ENCODE measurements at places on chromosomes 6 and 20.

DNA sequence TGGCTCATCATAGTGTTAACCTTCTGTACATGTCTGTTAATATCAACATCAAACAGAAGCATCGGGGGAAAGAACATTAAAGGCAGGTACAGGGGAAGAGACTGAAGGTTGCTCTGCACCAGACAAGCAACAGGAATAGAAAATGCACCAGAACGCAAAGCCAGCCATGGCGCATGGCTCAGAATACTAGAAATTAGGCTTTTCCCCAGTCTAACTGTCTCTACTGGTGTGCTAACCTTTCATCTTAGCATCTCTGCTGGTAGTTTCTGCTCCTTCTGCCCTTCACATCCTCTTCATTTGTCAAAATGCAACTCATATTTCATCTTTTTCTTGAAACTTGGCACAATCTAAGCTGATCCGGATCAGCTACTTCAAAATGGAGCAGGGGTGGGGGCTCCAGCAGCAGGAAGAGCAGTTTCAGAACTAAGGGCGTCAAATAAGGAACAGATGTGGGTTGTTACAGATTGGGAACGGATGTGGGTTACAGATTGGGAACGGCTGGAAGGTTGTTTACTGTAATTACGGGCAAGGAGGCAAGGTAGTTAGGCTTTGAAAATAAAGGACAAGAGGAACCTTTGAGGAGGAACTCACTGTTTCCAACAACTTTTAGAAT lies 13.1 kb upstream of the RNASET2 start:
- no peak for DNase-seq

DNA sequence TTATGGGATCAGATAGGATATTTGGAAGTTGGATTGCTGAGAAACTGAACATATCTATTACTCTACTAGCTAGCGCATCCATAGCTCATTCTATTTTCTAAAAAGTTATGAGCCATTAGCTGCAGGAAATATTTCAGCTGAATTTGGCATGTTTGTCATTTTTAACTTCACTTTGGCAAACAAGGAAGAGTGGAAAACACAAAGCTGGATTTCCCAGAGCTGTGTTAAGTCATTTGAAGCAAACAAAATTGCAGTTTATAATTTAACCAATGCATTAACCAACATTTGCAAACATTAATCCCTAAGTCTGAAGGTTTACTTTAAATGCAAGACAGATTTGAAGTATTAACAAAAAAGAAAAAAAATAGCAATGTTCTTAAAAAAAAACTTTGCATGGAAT lies 1.2 kb downstream of the ALDH8A1 start:
- no peak for DNase-seq

- DNase-seq = no peak
Observed at GRCh38 chr6:12381587-12381986, 91.4 kb downstream of the EDN1 start.

DNA sequence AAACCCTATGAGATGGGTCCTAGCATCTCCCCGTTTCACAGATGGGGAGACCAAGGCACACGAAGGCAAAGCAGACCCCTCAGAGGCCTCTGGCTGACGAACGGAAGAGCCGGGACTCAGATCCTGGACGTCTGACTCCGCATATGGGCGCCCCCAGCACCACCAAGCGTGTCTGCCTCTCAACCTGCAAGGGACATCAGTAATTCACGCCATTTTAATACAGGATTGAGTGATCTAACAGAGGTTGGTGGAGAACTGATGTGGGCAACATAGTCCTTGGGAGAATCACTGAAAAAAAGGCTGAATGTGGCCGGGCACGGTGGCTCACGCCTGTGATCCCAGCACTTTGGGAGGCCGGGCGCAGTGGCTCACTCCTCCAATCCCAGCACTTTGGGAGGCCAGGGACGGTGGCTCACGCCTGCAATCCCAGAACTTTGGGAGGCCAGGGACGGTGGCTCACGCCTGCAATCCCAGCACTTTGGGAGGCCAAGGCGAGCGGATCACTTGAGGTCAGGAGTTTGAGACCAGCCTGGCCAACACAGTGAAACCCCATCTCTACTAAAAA lies 206.6 kb downstream of the DLL1 start:
- no peak for DNase-seq

DNA sequence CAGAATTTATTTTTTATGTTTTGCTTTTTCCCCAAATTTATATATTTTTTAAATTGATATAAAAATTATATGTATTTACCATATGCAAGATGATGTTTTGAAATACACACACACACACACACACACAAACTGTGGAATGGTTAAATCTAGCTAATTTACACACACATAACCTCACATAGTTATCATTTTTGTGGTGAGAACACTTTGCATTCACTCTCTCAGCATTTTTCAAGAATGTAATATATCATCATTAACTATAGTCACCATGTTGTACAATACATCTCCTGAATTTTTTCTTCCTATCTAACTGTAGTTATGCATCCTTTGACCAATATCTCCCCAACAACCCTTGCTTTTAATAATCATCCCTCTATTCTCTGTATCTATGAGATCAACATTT lies 52.2 kb downstream of the GFRAL start:
- no peak for DNase-seq

DNA sequence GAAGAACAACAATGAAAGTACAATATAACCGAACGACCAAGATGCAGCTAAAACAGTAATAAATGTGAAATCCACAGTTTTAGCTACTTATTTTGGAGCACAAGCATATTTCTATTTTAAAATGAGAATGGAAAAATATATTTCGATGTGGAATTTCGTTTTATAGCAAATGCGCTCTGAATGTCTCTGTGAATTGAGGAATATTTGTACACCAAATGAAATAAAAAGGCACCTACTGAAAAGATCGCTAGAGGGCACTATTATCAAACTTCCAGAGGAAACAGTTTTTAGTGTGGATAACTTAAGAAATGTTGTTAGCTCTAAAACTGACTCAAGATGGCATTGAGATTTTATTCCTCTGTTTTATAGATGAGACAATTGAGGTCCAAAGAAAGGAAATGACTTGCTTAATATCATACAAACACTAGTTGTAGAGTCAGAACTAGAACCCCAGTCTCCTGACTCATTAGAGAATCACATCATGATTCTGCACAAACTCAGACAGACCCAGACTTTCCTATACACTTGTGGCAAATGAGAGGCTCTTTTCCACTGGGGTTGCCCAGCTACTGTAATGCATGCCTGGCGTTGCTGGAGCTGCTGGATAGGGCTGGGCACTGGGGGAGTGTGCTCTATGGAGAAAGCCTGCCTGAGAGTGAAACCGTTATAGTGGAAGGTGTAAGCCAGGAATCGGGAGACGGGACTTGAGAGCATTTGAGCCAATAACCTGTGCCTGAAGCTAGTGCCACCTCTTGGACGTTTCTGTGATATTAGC lies 51.9 kb downstream of the GCLC start:
- DNase-seq = no peak

GRCh38 chr6:137044366-137045221 lies at the start of gene IL20RA:
Gene IL20RA (minus strand): TSS chr6:137044965. CDS start chr6:137044728, 237 bp downstream.
- DNase-seq = no peak

GRCh38 chr20:1927217-1927616 lies 32.0 kb downstream of the SIRPA start:
- DNase-seq = no peak

GRCh38 chr6:45986746-45987274 lies 28.9 kb downstream of the CLIC5 start:
- no peak for DNase-seq

GRCh38 chr6:9295644-9296043 lies 860.3 kb upstream of the SLC35B3 start:
- no peak for DNase-seq

DNA sequence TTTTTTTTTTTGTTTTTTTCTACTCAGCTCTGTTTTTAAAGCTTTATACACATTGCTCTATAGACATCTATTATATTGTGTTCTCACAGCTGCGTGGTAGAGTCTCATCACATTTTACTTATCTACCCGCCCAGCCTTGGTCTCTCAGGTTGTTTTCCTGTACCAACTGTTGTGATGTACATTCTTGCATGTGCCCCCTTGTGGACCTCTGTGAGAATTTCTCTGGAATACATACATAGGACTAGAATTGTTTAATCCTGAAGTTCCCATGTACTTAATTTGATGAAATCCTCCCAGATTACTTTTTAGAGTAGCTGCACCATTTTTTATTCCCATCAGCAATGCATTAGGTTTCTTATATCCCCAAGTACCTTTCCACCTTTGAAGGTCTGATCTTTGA lies 40.4 kb upstream of the TINAG start:
- DNase-seq = no peak

DNA sequence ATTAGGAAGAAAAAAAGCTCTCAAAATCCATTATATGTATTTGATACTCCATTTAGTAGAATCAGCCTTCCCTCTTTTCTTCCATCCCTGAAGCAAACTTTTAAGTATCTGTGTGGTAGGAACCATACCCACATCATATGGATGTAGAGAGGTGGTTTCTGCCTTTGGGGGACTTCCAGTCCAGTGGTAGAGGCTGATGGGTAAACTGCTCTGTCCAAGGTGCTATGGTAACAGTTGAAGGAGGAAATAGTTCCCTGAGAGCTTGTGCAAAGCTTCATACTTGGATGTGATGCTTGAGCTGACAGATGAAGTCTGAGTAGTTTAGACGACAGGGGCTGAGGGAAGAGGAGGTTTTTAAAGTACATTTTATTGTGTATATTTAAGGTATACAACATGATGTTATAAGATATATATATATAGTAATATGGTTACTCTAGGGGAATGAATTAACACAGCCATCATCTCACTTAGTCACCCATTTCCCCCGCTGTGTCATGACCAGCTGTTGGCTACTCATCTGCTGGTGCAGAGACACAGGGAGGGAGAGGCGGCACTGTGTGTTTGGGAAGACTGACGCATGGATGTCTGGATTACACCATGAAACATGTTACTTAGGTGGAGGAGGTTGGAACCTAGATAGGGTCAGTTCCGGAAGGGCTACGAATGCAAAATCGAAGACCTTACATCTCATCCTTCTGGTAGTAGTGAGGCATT lies 185.2 kb downstream of the FARS2 start:
- no peak for DNase-seq

GRCh38 chr20:25532015-25532751 lies 53.1 kb downstream of the NINL start:
- DNase-seq = no peak

DNA sequence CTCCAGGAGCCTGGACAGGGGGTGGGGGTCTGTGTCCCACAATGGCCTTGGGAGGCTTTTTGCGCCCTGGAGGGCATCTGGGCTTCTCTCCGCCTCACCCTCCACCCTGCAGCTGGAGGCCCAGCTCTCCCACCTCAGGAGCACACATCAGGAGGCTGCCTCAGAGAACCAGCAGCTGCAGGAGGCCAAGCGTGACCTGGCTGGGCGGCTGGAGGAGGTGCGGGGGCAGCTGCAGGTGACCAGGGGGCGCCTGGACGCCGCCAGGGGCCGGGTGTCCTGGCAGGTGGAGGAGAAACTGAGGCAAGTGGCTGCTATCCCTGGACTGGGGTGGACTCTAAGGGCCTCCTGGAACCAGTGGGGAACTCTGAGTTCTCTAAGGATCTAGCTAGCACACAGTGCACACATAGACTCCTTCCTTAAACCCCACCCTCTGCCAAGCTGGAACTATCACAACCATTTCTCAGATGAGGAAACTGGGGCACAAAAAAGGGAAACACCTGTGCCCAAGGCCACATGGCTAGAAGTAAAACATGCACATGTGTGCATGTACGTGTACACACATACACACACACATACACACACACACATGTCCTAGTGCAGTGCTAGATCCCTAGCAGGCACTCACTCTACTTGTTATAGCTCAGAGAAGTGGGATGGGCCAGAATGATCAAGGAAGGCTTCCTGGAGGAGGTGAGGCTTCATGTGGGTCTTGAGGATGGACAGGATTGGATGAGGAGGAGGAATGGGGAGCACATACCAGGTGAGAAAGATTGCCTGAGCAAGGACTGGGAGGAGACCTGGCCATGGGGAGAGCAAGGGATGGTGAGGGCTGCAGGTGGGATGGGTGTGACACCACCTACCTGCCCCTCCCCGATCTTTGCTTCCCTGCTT lies 22.9 kb downstream of the RAB44 start:
- DNase-seq = no peak

DNA sequence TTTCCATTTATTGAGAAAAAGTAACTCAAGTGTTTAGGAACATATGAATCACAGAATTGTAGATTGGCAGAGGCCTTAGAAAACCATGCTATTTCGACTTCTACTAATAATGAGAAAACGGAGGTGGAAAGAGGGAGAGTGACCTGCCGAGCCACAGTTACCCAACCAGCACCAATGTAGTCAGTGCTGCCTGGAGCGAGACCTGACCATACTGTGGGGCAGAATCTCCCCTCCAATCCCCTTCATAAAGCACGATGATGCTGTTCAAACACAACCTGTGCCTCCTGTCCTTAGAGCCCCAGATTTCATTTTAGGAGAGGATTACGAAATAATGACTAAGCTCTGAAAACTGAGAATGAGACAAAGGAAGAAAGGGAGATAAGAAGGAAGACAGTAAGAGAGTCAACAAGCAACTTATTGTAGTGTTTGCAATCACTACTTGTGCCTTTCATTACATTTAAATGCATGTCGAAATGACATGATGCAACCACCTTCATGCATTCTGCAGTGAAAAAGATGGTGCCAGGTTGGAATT lies 70.6 kb downstream of the ATXN1 start:
- peak; percentile 11 for DNase-seq

DNA sequence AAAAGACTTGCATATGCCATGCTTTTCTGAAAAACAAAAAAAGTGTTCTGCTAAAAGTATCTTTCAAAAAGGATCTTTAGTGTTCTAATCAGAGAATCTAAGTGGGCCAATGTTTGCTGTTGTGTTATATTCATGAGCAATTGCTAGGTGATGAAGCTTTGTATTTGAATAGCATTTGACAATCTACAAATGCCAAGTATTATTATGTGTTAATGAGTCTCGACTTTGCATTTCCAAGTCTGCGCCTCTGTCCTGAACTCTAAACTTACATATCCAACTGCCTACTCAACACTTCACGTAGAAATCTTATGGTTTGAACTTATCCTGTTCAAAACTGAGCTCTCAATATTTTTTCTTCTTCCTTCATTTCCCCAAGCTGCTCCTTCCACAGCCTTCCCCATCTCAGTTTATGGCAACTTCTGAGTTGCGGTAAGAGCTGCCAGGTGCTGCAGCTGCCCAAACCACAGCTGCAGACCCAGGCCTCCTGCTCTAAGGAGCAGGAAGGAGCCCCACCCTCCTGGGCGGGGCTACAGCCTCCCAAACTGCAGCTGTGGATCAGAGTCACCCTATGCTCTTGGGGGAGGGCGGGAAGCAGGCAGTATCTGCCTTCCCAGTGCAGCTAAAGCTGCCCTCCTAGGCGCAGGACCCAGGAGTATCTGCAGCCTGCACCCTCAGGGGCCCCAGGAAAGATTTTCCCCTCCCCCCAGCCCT lies 16.7 kb upstream of the MAK start:
- DNase-seq = peak; percentile 39

DNA sequence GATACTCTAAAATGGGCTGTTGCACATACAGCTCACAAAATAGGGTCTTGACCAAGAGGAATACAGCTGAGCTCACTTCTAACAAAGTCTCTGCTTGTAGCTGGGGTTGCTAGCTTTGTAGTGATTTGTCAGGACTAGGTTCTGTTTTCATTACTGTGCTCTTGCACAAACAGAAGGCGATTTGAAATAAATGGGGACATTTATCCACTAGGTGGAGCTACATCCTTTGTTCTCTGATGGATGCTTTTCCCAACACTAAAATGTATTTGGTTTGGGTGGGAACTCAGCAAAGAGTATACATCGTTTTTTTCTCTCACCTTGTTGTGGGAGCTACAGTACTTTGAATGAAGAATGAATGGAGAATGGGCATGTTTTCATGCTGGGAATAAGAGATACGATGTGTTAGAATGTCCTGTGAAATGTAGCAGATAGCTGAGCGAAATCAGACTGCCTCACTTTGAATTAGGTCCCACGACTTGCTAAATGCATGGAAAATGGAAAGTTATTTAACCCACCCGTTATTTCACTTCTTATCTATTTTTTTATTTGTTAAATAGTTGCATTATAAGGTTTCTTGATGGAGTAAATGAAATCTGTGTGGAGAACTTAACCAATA lies 494.7 kb upstream of the MAP3K7 start:
- DNase-seq = no peak
